Gastrocnemius medialis (tissue), 4 donors: ENCODE measurements at places on chromosomes 1 and 21. TPM values are rescaled to one million over a fixed set of nuclear protein-coding genes. Genes with fewer than 3 reads are reported as not detected.

CHIA gene
- not detected for total RNA-seq

C1QTNF12 gene
- 2.7 TPM for total RNA-seq

TIE1 gene
- 27.9 TPM for total RNA-seq

TCEANC2 gene
- total RNA-seq = 5.5 TPM

BSND gene
- not detected for total RNA-seq

DNAJC28 gene
- total RNA-seq = 1.5 TPM

RLF gene
- total RNA-seq = 15.6 TPM

ETS2 gene
- total RNA-seq = 136 TPM

TMEM54 gene
- total RNA-seq = 4.0 TPM

SPRR1B gene
- total RNA-seq = not detected

RAP1GAP gene
- total RNA-seq = 0.46 TPM

PRDM16 gene
- 0.03 TPM for total RNA-seq

LCE3E gene
- not detected for total RNA-seq

FLG2 gene
- total RNA-seq = not detected

OR10Z1 gene
- not detected for total RNA-seq

PTPRC gene
- 10.4 TPM for total RNA-seq

ETNK2 gene
- total RNA-seq = 2.1 TPM

CSF3R gene
- 0.29 TPM for total RNA-seq

SNAPIN gene
- 127 TPM for total RNA-seq

PTPN14 gene
- total RNA-seq = 44.9 TPM

GBP5 gene
- total RNA-seq = 0.13 TPM

GOLPH3L gene
- 16.0 TPM for total RNA-seq

SRM gene
- 32.1 TPM for total RNA-seq

LCE1E gene
- total RNA-seq = not detected

FAM78B gene
- 9.9 TPM for total RNA-seq

TNNT2 gene
- 0.39 TPM for total RNA-seq

RALGPS2 gene
- total RNA-seq = 3.4 TPM

NASP gene
- 25.9 TPM for total RNA-seq

KCNA2 gene
- total RNA-seq = 1.5 TPM

TMIGD3 gene
- total RNA-seq = 0.67 TPM

FCRL1 gene
- total RNA-seq = not detected

NR0B2 gene
- not detected for total RNA-seq
